Stimulated activated CD4-positive, alpha-beta T cell treated with anti-CD3 and anti-CD28 coated beads, Interleukin-1b, Interleukin-23, amount 100 ng/mL, for 1 hour (primary cell): ENCODE measurements at places on chromosomes 3 and 15.

DNA sequence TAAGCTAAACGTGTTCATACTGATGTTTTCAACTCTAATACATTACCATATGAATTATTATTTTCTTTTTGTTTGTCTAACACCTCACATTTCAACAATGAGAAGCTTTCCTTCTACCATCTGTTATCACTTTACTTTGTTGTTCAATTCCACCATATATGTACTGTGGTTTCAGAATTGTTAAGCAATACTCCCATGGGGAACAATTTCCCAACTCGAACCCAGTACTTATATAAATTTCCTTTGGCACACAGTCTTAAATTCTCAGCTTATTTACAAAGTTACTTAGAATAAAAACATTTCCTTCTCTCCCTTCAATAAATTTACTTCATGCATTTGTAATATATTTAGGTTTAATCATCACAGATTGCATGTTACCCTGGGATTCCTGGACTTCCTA is 1764.4 kb downstream of the OTOL1 start:
- DNase-seq, result no peak

DNA sequence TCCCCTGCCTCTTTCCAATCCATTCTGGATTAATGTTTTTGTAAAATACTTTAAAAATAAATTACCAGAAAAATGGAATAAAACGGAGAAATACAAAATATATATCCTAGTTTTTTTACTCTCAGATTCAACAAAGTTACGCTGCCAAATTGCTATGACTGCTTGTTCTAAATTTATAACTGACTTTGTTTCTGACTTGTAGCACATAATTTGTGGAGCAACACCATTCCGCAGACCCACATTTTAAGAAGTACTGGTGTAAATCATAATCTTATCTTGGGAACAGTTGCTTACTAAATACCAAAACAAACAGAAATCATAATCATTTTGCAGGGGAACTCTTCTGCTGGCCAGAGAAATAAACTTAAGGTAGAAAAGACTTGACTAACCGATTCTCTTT is 339.4 kb upstream of the CBLB start:
- no peak for DNase-seq

GRCh38 chr15:83323296-83323711 is 38.8 kb upstream of the BNC1 start:
- no peak for DNase-seq

- DNase-seq, result no peak
Measured at GRCh38 chr3:36918050-36918449, 26.8 kb downstream of the TRANK1 start.

DNA sequence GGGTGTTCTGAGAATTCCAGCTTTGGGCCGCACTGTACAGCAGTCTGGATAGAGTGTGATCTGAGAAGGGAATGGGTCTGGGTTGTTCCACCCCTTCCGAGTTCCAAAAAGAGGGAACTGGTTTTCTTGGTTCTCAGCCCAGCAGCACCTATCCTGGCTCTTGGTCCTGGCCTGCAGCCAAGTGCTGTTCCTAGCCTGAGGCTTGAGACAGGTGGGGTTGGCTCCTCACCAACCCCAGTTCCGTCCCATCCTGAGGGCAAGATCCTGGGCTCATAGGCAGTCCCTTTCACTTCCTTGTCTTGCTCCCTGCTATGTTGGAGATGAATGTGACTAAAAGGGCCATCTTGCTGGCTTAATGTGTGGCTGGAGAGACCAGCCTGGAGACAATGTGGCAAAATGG is 15.2 kb downstream of the IVD start:
- DNase-seq, result no peak

GRCh38 chr3:350871-351371 is 154.4 kb downstream of the CHL1 start:
- DNase-seq, result no peak

DNA sequence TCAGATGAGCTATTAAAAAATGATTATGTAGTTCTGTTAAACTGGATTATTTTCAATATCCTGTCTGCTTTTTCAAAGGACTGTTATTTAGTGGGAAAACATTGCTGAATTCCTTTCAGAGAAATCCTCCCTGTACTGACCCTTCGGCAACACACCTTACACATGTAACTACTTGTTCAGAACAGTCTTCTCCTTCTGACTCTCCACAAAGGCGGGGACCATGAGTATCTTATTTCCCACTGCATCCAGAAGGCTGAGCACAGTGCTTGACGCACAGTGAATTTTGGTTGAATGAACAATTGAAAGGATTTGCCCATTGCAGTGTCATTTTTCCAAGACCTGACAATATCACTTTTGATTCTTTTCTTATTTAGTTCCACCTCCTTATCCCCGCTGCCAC is 23.1 kb upstream of the CFAP161 start:
- DNase-seq, result no peak
